ENCODE measurements at places on chromosomes 16 and 17.

DNA sequence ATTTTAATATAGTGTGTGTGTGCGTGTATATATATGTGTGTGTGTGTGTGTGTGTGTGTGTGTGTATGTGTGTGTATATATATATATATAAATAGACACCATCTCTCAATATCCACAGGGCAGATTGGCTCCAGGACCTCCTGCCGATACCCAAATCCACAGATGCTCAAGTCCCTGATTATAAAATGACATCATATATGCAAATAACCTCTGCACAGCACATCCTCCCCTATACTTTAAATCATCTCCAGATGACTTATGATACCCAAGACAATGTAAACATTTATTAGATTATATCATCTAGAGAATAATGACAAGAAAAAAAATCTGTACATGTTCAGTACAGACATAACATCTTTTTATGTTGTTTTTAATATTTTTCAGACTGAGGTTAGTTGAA is 7.8 kb downstream of the DUSP3 start:
- DNase-seq, result no peak

DNA sequence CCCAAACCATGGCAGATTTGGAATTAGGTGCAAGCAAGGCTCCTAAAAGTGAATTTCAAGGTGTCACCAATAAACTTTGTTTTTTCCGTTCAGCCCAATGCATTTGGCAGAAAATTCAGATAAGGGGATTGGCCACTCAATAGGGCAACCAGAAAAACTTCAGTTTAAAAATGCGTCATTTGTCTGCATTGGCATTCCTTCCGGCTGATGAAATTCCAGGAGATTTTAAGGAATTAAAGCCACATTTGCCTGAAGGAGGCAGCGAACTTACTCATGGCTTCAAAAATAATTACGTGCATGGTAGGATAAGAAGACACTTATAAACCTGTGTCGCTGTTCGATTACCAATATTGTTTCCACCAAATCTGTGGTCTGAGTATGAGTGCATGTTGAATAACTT is 151.9 kb downstream of the SALL1 start:
- no peak for DNase-seq

DNA sequence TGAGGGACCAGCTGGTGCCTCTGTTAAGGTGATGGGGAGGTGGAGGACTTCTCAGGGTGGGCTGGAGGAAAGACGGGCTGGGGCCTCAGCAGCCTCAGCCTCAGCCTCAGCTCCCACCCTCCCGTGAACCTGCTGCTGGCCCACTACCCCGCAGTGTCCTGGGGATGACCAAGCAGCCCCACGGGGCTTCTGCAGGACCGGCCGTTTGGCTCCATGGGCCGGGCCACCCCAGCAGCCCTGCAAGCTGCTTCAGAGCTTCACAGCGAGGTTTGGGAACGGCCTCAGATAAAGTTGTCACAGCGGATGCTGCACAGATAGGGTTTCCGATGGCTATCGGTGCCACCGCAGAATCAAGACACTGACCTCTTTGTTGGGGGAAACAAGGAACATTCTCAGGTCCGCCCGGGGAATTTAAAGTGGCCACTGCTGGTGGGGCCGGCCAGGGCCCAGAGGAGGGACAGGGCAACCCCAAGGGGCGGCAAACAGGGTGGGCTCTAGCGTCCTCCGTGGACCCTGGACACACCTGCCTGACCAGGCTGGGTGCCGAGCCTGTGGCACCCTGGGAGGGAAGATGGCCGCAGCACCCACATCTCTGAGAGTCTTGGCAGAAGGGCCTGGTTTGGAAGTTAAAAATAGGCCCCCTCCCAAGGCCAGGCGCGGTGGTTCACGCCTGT is 47.8 kb upstream of the ZC3H18 start:
- no peak for DNase-seq

DNA sequence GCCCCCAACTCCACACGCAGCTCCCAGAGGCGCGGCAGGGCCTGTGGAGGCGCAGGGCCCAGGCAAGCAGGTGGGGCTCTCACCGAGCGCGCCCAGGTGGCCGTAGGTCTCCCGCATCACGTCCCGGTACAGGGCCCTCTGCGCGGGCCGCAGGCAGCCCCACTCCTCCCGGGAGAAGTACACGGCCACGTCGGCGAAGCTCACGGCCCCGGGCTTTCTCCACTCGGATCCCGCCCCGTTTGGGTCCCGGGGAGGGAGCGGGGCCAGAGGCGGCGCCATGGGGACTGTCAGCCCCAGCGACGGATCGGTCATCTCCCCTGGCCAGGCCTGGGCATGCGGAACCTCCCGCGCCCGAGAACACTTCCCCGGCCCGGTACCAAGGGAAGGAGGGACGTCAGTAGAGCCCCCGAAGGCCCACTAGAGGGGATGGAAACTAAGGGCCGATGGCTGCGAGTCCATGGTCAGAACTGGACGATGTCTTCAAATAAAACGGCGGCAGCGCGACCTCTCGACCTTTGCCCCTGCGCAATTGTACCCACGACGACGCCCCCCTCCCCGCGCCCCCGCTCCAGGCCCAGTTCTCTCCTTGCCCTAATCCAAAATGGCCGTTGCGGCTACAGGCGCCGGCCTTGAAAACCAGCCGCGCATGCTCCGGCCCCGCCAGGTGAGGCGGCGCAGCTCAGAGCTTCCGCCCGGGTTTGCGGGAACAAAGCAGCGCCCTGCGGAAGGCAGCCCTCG is at the start of gene ZNF747:
ZNF747 (minus strand) TSS at position 491 of the 738 bp plus-strand sequence; CDS start at position 312, 179 bp downstream.
- peak; percentile 85 for DNase-seq

- peak; percentile 30 for DNase-seq
These were observed 7.5 kb upstream of the NOS2 start for GRCh38 chr17:27807567-27808470.
